ENCODE measurements at places on chromosomes 4 and X. TPM values are rescaled to one million over a fixed set of nuclear protein-coding genes. Genes with fewer than 3 reads are reported as not detected.

LRBA gene
- 23.0 TPM for total RNA-seq

USP17L28 gene
- not detected for total RNA-seq

CXorf65 gene
- total RNA-seq = not detected

FGF5 gene
- 2.7 TPM for total RNA-seq

PWWP3B gene
- total RNA-seq = 2.3 TPM

PTTG2 gene
- total RNA-seq = not detected
